ENCODE measurements at places on chromosomes 1 and 21.

DNA sequence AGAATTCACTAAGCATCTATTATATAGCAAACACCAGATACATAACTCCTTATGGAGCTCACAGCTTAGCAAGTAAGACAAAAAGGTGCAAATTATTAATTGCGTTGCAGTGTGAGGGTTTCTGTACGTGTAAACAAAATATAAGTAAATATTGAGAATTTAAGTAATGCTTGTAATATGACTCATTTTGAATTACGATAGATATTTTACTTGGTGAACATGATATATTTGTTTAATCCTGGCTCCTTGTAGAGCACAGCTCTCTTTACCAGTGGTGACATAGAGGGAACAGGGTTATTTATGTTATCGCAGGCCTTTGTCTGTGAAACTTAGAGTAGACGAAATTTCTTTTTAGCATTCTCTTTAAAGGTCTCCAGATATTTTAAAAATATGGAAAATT is 36.4 kb downstream of the LYPLAL1 start:
- no peak for DNase-seq

- peak; percentile 86 for DNase-seq
Observed at GRCh38 chr1:55215194-55216021, at the start of gene USP24. Gene USP24 (minus strand): TSS chr1:55215364. CDS start chr1:55215113, 251 bp downstream.

GRCh38 chr1:245363461-245364200 is 208.8 kb downstream of the KIF26B start:
- DNase-seq: no peak

DNA sequence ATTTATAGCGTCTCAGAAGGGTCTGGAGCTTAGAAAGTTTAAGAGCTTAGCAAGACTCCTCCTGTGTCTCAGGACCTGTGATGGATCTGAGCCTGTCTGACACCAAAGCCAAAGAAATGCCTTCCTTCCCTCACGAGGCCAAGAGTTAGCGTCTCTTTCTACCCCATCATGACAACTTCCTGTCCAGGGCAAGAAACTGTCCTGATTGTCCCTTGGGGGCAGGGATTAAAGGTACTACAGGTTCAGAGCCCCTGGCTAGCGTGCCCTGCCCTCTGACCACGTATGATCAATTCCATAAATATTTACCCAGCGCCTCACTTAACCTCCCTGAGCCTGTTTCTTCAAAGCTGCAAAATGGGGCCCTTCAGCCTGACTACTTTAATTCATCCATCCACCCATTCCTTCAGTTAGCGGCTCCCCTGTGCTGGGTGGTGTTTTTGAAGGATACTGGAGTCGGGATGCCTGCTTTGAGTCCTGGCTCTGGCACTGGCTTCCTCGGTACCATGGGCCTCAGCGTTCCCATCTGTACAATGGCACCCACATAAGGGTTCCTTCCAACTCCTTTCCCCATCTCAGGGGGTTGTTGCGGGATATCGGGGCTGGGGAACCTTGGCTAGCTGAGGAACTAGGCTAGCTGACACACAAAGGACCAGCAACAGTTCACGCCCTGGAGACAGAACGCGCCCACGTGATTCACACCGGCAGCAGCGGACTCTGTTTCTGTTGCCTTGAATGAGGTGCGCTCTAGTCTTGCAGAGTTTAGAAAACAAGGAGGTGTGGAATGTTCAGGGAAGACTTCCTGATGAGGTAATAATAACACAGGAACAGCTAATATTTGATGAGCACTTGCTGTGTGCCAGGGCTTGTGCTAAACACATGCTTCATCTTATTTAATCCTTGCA is 23.0 kb upstream of the EPHA2 start:
- DNase-seq: no peak

DNA sequence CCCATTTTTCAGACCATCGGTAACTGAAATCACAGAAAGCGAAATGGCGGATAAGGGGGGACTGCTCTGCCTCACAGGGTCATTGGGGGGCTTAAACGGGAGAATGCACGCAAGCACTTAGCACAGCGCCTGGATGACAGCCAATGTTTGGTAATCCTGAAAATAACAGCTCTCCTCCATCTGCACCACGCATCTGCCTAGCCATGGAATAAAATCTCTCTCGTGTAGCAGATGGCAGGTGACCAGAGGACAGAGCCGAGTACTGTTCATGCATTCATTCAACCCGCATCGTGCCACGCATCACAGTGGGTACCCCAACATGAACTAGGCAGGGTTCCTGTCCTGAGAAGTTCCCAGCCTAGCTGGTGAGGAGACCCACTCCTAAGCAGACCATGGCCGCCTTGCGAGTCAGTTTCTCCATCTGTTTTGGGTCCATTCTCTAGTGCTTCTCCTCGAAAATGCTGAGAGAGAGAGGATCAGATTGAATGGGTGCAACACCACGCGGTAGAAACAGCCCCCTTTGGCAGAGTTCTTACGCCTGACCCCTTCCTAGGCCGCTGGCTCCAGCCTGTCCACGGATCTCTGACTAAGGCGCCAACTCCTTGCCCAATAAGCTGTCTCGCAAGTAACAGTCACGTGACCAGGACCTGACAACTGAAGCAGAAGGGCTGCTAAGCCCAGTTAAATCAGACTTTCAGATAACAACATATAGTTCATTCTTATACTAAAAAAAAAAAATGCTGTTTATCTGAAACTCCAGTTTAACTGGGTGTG is 7.3 kb downstream of the SLC1A7 start:
- peak; percentile 34 for DNase-seq

GRCh38 chr1:67815303-67816094 is 17.8 kb downstream of the GNG12 start:
- no peak for DNase-seq

DNA sequence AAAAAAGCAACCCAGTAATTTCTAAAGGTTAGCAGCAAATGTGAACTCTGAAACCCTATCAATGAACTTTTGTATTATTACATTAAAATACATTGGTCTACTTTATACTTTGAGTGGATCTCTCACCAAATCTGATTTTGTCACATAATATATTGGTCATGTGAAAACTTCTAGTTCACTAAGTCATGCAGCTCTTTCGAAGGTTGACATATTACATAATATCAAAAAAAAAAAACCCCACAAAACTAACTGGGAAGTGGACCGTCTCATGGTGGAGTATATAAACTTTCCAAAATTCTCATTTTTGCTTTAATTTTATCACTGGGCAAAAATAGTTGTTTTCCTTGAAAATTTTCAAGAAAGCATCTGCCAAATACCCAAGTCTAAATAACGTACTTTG is 50.4 kb downstream of the GATAD2B start:
- DNase-seq: no peak

DNA sequence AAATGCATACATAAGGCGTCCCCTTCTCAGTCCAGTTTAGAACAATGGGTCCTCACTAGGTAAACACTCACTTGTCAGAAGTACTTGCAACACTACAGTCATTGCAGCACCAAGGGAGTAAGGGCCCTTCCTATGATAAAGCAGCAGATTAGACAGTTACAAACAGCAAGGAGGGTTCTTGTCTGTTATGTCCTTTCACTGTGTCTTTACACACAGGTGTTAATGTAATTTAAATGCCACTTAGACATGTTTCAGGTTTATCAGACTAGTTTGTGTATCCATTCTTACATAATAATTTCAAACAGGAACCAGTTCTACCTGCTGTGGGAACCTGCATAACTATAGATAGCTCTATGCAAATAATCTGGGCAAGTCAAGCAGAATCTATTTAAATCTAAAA is 105.6 kb upstream of the USH2A start:
- DNase-seq: no peak

GRCh38 chr1:199861020-199861795 is 166.3 kb upstream of the NR5A2 start:
- no peak for DNase-seq

GRCh38 chr1:157360023-157360390 is 192.3 kb downstream of the FCRL5 start:
- no peak for DNase-seq

DNA sequence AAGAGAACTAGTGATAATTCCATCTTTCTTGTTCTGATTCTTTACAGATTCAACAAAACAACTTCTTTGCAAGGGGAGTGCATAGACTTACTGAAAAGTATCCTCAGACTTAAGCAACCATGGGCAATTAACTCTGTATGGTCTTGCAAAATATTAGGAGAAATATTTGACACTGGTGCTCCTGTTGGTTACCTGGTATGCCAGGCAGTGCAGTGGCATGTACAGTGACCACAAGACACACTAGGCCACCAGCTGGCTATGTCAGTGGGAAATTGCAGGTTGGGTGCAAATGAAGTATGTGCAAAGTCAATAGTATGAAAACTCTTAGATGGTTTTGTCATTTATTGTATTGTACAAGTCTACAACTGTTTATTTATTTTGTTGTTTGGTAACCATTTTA is 34.5 kb downstream of the EPS15 start:
- DNase-seq: no peak

DNA sequence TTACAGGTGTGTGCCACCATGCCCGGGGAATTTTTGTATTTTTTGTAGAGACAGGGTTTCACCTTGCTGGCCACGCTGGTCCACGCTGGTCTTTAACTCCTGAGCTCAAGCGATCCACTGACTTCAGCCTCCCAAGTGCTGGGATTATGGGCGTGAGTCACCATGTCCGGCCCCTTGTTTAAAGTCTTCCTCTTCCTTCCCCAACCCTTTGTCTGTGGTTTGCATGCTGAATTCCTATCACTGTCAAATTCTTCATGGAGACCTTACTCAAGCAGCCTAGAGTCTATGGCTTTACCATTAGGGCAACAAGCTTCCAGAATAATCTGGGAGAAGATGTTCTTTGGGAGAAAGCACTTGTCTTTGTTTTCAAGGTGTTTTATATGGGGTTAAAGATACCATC is 34.7 kb downstream of the B3GALT5 start:
- no peak for DNase-seq

DNA sequence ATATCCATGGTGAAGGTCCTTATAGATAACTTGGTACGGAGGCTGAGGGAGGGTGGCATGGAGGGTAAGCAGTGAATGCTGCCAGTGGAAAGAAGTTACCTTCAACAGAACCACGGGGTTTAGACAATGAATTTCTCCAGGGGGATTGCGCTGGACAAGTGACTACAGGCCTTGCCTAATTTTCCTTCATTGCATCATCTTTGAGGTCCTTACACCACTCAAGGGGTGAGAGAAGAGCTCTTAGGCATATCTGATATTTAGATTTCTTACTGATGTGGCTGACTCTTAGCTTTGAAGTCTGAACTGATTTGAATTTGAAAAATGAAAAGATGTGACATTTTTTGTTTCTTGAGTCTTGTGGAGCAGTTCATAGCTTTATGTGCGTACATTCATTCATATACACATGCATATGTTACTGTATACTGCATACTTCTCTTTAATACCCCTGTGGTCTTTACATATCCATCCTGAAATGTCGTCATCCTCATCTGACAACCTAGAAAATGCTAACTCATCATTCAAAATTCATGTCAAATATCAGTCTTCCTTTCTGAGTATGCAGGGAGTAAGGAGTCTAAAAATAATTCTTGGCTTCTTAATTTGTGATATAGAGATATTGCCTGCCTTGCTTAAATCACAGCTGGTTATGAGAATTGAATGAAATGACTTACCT is 63.6 kb downstream of the DNM3 start:
- DNase-seq: no peak

GRCh38 chr1:37795340-37796125 is 1.9 kb downstream of the MANEAL start:
- peak; percentile 81 for DNase-seq

DNA sequence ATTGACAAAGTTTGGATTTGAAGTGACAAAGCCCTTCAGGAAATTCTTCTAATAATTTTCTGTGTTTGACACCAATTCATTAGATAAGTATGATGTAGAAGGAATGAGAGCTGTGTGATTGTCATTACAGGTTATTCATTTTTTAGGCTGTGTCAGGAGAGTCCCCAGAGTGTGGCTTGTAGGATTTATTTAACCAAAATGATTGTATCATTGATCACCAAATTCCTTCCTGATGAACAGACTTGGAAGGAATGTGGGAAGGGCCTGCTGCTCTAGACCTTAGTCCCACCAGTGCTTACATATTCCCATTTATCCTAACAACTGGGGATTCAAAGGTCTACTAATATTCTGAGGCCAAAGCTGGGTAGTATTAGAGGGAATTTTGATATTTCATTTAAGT is 383.3 kb upstream of the KAZN start:
- no peak for DNase-seq

DNA sequence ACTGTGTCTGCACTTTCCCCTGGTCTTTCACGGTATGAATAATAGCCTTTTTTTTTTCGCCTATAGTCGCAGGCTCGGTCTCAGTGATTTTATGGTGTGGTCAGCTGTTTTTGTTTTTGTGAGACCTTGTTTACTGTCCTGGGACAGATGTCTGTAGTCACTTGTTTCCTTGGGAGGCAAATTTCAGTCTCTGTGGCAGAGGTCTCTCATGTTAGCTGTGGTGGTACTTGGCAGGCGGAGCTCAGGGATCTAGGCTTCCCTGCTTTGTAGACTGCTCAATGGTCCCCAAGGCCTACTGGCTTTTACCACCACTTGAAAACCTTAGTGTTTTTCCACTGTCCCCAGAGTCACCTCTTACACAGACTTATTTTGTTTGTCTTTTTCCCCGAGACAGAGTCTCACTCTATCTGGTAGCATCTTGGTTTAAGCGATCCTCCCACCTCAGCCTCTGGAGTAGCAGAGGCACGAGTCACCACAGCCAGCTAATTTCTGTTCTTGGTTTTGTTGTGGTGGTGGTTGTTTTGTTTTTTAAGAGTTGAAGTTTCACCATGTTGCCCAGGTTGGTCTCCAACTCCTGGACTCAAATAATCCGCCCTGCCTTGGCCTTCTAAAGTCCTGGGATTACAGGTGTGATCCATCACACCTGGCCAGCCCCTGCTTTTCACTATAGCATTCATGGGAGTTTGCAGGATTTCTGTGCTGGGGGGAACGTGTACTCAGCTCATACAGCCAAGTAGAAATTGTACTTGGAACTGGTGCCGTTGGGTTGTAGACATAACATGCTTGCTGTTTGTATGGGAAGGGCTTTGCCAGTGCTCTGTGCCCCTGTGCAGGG is 10.3 kb downstream of the RNU1-2 start:
- no peak for DNase-seq

DNA sequence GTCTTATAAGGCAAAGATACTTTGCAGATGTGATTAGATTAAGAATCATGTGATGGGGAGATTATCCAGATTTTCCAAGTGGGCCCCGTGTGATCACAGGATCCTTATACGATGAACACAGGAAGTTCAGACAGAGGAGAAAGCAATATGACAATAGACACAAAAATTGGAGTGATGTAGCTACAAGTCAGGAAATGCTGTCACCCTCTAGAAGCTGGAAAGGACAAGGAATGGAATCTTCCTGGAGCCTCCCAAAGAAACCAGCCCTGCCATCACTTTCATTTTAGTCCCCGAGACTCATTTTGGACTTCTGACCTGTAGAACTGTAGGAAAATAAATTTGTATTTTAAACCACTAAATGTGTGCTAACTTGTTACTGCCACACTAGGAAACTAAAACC is 61.9 kb upstream of the C1orf21 start:
- DNase-seq: no peak

DNA sequence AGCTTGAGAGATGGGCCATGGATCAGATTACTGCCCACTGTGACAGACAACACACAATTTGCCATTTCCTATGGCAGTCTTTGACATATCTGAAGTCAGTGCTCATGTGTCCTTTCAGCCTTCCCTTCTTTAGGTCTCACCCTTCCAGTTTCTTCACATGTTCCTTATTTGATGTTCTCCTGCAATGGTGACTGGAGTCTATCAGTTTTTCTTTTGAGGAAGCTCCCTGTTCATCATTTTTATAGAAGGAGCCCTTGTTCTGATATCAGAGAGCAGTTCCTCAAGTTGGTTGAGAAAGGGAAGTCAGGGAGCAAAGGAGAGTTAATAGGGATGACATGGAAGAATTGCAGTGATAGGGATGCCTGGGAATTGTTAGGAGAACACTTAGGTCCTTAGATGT is 42.2 kb downstream of the DISC1 start:
- DNase-seq: no peak

Data from right forelimb (tissue), 1 donor.